ENCODE measurements at places on chromosomes 3 and 15. TPM values are rescaled to one million over a fixed set of nuclear protein-coding genes. Genes with fewer than 3 reads are reported as not detected.

The DAPK2 gene
- 4.4 TPM for polyA plus RNA-seq

The SNX22 gene
- 1.1 TPM for polyA plus RNA-seq

DNA sequence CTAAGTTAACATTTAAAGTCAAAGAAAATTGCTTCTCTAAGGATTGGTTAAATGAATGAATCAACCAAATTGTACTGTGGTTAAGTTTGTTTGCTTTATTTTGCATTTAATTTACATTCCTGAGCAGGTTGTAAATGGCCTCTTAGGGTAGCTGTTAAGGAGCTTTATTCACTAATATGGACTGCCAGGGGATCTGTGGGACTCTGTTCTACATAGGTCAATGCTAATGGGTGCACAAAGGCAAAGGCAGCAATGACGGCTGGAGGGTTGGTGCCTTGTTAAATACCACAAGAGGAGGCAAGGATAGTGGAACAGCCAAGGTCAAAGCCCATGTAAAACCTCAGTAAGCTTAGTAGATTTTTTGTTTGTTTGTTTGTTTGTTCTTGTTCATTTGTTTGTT lies 89.3 kb upstream of the P2RY1 start:
- DNase-seq = no peak

The EAF2 gene
- polyA plus RNA-seq = 8.1 TPM
